Activated CD4-positive, alpha-beta T cell treated with anti-CD3 and anti-CD28 coated beads, Interleukin-2, amount 50 U/mL, for 4 hours (primary cell): ENCODE measurements at places on chromosomes 4 and X.

- no peak for DNase-seq
Measured at GRCh38 chrX:46198858-46199257, 346.4 kb downstream of the ZNF674 start.

GRCh38 chr4:100799761-100800539 is 282.1 kb upstream of the EMCN start:
- no peak for DNase-seq

DNA sequence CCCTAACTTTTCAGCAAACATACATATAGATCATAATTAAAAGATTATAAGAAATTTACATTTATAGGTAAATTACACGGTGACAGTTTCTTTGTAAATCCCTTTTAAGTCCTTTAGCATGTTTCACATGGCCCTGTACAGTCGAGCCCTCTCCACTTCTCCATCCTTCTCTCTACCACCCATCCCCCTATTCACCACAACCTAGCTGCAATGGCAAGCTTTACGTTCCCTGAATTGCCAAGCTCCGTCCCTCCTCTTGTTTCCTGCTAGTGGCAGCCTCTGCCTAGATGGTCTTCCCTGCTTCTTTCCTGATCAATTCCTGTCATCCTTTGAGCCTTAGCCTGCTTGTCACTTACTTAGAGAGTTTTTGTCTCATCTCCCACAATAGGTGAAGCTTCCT is 116.2 kb downstream of the TMA16 start:
- no peak for DNase-seq

GRCh38 chrX:86604607-86605006 is 456.4 kb downstream of the DACH2 start:
- DNase-seq = no peak

DNA sequence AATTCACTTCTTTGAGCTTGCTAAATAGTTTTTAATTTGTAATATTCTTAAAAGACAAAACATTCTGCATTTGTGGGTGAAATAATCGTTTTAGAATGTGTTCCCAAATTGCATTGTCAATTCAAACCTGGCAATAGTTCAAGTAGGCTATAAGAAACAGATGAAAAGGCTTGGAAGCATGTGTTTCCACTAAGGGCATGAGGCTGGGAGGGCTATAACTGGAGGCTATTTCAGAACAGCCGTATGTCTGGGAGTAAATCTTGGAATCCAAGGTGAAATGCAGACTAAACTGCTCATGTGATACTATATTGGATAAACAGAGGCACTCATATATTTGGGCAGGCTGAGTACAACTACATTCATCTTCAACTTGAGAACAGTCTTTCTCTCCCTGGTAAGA is 117.4 kb upstream of the GRPR start:
- no peak for DNase-seq

- no peak for DNase-seq
Measured at GRCh38 chr4:57023104-57023503, 44.4 kb downstream of the POLR2B start.

DNA sequence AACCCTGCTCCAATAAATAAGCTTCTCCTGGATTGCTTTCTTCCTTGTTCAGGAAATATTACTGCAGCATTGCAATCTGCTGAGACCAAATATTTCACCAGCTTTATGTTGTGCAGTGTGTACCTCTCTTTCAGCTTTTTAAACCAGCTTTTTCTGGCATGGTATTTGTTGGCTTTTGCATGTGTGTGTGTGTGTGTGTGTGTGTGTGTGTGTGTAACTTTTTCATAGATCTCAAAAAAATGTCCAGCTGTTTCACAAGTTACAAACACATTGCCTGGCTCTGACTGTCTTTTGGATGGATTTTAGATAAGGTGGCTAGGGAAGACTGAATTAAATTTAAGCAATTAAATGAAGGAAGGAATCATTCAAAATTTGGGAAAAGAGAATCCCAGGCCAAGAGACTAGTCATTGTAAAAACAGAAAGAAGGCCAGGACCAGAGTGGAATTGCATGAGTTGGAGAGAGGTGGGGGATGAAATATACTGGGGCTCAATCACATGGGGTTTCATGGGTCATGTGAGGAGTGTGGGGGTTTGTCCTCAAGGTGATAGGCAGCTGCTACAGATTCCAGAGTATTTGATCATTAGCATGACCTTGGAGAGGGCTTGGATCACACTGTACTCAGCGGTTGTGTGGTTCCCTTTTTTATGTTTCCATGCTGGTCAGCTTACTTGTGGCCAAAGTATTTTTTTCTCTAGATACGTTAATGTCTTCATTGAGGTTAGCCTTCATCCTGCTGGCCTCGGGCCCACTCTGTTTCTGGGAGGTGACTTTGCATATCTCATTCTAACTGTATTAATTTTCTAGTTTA is 357.7 kb upstream of the BOD1L1 start:
- DNase-seq = no peak

- no peak for DNase-seq
Measured at GRCh38 chr4:53009824-53010223, 147.7 kb downstream of the RASL11B start.

DNA sequence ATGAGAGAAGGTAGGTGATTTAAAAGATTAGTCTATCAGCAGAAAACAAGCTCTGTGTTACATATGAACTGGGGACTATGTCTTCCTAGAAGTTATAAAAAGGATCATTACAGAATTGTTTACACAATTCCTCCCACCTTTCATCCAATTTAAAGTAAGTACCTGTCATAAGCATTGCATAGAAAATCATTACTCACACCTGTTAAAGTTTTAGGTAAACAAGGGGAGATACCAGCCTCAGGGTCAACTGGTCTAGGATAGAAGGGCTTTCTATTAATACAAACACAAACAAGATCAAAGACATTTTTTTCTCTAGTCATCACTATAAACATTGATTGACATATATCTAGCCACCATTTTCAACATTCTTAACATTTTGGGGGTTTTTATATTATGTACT is 333.9 kb downstream of the ARHGAP24 start:
- DNase-seq = no peak

DNA sequence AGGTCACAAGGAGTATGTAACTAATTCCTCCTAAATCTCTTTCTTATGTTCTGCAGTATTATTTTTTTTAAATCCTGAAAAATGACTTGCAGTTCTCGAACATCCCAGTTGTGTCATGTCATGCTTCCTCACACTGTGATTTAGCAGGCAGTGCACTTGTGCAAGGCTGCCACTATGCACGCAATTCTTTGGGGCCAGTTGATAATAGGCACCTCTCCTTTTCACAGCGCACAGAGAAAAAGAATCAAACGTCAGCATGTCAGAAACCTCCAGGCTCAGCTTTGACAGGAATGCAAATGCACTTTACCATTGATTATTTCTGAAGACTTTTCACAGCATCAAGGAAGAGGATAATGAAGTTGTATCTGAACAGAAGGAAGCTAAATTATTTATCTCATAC is 62.9 kb downstream of the FGF13 start:
- DNase-seq = no peak

GRCh38 chr4:2105559-2105958 is 46.4 kb downstream of the NAT8L start:
- no peak for DNase-seq

GRCh38 chr4:154231806-154232478 is 259.7 kb downstream of the DCHS2 start:
- no peak for DNase-seq

- no peak for DNase-seq
Measured at GRCh38 chr4:40607221-40607620, 22.4 kb downstream of the RBM47 start.

GRCh38 chr4:61605984-61606383 is 405.9 kb downstream of the ADGRL3 start:
- no peak for DNase-seq

GRCh38 chr4:30028826-30029225 is 691.3 kb upstream of the PCDH7 start:
- no peak for DNase-seq

DNA sequence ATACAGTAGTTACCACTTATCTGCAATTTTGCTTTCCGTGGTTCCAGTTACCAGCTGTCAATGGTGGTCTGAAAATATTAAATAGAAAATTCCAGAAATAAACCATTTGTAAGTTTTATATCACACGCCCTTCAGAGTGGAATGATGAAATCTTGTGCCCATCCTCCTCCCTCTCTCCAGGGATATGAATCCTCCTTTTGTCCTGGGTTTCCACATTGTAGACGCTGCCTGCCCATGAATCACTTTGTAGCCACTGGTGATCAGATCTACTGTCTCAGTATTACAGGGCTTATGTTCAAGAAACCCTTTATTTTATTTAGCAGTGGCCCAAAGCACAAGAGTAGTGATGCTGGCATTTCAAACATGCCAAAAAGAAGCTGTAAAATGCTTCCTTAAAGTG is 198.6 kb downstream of the KCNIP4 start:
- no peak for DNase-seq

GRCh38 chr4:174865418-174865985 is 36.5 kb upstream of the GLRA3 start:
- no peak for DNase-seq

- DNase-seq = no peak
Measured at GRCh38 chr4:182451441-182451840, 208.2 kb downstream of the TENM3 start.

DNA sequence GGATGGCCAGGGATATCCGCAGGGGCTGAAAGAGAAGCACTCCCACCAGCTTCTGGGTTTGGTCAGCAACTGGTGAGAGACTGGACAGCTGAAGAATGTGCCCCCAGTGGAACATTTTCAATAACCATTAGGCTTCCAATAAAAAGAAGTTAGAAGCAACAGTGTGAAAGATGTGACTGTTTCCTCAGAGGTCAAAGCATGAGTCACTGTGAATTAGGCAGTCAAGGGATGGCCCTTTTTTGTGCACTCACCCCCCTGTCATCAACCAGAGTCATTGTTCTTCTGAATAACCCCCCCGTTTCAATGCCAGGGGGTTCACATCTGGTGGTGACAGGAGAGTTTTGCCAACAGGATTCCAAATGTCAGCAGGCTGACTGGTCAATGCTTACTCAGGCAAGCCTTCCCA is 74.6 kb upstream of the SH3RF1 start:
- DNase-seq = no peak
